ENCODE measurements at places on chromosomes 5 and 9.

DNA sequence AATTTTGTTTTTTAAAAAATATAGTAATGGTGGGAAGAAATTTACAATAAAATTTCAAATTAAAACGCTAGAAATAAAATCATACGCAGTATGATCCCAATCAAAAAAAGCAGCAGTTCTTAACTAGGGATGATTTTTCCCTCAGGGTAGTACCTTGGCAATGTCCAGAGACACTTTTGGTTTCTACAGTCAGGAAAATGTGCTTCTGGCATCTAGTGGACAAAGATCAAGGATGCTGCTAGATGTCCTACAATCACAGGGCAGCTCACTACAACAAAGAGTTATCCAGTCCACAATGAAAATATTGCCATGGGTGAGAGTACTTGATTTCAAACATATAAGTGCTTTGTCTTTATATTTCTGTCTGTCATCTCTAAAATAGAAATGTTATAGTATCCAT lies 400.2 kb upstream of the SGCD start:
- no peak for DNase-seq

DNA sequence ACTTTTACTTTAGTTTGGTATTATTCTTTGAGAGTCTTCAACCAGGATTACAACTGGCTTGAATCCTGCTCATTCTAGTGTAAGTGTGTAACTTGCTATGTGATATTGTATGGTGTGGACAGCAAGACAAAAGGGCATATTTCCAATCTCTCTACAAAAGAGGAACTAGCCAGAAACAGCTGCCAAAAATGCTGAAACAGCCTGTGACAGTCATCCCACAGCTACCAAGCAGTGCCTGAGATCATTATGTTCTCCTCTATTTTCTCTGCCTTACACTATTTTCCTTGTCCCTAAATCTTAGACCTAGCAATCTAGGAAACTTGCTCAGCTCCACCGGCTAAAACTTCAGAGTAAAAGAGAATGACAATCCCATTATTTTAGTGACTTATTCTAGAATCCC lies 42.8 kb downstream of the WDR41 start:
- no peak for DNase-seq

DNA sequence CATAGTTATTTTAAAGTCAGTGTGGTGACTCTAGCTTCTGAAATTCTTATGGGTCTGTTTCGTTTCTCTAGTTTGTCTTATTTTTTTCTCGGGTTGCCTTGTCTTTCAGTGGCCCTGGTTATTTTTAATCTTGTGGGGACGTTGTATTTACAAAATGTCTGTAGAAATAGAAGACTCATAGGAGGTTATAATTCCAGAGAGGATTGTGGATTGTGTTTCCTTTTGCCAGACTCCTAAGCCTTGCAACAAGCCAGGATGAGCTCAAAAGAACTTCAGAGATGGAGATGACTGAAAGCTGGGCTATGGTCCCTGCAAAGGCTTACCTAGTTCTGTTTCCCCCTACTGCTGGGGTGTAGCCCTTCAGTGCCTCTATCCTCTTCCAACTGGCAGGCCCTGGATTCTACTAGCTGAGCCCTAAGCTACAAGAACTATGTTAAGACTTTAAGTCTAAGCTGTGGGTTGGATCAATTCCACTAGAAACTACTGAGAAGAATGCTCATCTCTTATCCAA lies 32.2 kb upstream of the LECT2 start:
- no peak for DNase-seq

GRCh38 chr5:176675676-176676360 lies 28.5 kb downstream of the TSPAN17 start:
- no peak for DNase-seq

DNA sequence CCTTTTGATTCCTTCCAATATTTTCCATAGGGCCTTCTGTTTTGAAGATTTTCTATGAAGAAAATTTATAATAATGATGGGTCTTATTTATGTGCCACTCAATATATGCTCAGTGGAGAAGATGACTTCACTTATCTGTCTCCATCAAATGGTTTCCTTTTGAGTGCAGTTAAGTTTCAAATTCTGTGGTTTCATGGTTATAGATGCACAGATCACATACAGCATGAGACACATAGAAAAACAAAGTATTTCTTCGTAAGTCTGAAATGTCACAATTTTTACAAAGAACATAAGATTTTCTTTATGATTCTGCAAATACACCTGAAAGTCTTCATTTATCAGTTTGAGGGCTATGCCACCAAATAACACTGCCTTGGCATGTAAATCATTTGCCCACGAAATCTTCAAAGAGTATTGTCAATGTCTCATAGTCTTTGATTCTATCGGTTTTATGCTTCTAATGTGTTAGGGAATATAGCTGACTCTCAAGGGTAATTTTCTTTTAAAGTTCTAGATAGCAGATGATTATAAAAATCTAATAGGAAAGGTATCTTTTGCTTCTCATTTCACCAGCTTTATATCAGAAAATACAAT lies 14.1 kb downstream of the CFAP95 start:
- DNase-seq, result no peak

DNA sequence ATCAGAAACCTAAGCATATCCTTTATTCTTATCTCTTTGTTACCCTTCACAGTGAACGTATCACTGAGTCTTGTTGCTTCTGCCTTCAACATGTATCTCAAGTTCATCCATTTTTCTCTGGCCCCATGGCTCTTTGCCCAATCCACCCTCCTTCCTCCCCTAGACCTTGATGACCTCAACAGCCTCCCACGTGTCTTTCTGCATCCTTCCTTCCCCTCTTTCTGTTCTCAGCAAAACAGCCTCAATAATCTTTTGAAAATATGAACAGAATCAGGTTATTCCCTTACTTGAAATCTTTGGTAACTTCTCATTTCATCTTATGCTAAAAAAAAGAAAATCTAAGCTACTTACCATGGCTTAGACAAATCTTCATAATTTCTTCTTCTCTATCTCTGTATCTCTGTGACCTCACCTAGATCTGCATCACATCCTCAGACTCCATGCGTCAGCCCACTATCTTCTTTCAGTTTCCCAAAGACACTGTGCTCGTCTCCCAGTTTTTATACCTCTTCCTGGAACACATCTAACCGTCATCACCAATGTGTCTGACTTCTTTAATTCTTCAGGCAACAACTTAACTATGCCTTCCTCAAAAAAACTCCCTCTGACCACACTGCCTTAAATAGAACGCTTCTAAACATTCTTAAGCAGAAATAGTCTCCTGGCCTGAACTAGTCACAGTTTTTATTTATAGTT lies 208.0 kb downstream of the PARP8 start:
- DNase-seq, result no peak

DNA sequence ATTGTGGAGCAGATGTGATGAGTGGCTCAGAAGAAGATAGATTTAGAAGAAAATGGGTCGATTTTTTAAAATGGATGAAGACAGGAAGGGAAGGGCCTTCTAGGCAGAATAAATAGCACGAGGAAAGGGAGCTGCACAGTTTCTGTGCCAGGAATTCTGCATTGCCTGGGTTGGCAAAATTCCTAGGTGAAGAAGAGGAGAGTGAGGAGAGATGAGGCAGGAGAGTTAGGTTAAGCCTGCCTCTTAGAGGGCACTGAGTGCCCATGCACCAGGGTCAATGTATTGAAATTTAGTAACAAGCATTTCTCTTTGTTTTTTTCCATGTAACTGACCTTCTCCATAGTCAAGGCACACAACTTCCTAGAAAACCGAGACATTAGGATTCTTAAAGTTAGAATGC lies 159.5 kb downstream of the YTHDC2 start:
- DNase-seq, result no peak

- DNase-seq, result no peak
Observed at GRCh38 chr5:115372146-115372545, 75.7 kb upstream of the CCDC112 start.

DNA sequence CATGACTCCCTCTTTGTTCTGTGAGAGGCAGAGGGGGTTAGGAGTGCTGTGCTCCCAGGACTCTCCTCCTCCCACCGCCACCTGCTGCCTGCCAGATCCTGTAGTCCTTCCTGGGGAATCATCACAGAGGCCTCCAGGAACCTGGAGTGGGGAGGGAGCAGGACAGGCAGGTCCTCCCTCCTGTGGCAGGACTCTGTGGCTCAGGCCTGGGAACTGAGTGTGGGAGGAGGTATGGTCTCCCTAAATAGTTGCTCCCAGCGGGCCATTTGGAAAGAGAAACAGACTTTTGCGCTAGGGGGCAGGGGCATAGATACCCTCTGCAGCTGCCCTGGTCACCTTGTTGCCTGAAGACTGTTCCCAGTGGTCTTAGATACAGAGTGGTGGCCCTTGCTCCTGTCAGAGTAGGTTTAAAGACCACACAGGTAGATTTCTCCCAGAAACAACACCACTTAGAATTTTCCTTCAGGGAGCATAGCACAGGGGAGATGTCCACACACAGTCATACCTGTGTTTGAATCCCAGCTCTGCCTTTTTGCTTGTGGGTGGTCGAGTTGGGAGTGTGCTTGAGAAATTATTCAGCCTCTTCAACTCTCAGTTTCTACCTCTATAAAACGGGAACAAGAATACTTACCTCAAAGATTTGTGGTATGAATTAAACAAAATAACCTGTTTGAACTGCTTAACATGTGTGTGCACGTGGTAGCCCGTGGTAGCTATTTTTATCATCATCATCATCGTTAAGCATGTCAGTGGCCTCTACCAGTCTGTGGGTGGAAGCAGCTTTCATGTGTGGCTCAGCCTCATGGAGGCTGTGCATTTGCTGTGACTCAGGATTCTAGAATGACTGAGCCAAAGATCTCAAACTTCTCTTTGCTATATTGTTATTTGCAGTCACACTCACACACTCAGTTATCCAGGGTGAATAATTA lies 55.8 kb downstream of the SLC22A5 start:
- peak; percentile 68 for DNase-seq

GRCh38 chr5:10586555-10586954 lies 22.7 kb downstream of the ANKRD33B start:
- no peak for DNase-seq

DNA sequence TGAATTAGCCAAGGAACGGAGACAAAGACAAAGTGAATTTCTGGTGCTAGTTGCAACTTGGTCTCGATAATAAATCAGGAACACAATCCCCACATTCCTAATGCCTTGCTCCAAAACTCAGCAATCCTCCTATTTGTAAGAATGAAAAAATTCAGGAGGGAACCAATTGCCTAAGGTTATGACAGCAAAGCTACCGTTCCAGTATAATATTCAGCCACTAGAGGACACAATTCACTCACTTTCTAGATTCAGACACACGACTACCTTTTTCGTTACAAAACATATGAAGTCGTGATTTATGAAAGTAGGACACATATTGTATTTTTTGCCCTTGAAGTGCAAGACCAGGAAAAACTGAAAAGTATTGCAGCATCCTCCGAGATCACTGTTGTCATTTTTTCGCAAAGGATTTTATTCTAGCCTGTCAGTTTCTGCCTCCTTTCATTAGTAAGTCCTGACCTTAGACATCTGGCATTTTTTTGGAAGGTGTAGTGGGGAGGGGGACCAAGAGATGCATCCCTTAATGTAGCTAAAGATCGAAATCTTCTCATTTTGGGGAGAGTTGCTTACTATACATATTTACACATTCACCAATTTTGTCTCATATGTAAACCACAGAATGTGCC lies 133.1 kb downstream of the DOCK8 start:
- DNase-seq, result no peak

DNA sequence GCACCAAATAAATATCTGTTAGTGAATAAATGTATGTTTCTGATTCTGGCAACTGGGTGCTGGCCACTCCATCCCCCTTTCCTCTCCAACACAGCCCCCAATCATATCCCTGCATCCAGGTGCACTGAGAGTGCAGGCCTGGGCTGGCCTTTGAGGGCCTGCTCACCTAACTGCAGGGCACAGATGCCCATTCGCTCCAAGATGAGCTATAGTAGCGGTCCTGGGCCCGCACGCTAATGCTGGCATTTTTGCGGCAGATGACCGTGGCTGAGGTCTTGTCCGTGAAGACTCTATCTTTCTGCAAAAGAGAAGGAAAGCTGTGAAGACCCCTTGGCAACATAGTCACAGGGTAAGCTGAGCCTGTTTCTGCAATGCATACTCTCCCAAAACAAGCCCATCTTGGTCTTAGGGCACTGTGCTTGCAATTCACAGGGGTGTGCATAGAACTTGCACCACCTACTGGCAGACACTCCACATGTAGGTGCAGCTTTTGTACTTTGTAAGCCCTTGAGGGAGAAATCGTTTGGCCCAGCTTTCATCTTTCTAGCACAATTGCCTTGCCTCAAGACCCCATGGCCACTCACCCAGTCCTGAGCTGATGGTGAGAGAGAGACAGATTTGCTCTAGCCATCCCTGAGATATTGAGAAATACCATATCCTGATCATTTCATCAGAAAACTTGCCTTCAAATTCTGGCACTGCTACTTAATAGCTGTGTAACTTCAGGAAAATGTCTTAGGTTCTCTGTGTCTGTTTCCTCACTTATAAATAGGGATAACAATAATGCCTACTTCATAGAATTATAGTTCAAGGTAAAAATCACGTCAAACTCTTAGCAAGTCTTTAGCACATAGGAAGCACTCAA lies 13.5 kb downstream of the IL12B start:
- DNase-seq, result peak; percentile 14

DNA sequence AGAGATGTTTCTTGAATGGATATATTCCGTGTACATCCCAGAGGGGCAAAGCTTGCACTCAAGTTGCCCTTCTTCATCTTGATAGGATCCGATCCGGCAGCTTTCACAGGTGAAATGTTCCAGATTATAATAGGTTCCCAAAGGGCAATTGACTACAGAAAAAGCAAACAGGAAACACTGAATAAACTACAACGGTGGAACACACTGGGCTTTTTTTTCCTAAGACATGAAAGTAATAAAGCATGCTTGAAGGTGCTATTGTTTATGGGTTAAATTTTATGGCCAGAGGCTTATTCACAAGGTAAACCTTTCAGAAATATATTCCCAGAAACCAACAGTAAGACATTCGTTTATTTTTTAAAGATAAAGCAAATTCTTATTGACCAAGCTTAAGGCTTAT lies 110.6 kb downstream of the SVEP1 start:
- DNase-seq, result no peak

DNA sequence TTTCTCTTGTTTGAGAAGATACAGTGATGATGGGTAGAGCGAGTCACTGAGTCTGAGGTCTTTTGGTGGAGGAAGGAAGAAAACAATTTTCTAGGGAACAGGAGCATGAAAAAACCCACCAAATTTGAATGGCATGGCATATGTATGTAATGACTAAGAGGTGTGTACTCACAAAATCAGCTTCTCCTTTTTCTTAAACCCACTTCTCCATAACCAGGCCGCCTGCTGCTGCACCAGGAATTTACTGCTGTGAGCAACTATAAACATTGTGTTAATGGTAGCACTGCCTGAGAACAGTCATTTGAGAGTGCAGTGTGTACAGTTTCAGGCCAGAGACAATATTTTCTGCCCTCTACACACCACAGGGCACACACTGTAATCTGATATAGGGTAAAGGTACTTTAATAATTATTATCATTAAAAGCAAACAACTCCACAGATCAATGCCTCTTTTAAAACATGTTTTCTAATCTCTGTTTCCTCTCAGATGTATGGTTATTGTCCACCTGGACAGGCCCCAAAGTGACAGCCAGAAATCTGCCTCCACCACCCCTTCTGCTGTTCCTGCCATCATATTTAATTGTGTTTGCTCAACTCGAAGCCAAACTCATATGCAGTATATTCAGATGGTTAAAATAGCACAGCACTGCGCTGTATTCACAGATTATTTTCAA lies 241.6 kb downstream of the KIAA0825 start:
- no peak for DNase-seq

GRCh38 chr5:133664422-133664821 lies 52.1 kb upstream of the FSTL4 start:
- DNase-seq, result no peak

Measured in stimulated activated CD8-positive, alpha-beta memory T cell treated with anti-CD3 and anti-CD28 coated beads, Interleukin-4, amount 100 ng/mL, for 4 hours (primary cell).